ENCODE measurements at places on chromosomes 4 and X.
A peak's percentile ranks its signal among the peaks of the same experiment; 100 is the strongest.

DNA sequence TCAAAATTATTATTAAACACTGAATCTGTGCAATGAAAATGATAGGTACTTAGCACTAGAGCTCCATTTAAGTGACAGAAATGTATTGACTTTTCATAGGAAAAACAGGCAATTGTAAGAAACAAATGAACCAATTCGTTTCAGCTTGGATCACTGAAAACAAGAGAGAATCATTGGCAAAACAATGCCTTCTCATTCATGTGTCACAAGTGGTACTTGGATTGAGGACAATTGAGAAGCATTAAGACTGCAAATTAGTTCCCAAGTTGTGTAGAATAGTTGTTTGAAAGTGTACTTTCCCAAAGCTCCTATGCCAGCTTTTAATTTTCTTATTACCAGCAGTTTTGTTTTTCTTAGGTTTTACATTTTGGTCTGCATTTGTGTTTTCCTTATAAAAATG is 20.6 kb downstream of the CNKSR2 start:
- DNase-seq: no peak

- DNase-seq: no peak
Measured at GRCh38 chr4:42655269-42655637, 1.7 kb downstream of the ATP8A1 start.

DNA sequence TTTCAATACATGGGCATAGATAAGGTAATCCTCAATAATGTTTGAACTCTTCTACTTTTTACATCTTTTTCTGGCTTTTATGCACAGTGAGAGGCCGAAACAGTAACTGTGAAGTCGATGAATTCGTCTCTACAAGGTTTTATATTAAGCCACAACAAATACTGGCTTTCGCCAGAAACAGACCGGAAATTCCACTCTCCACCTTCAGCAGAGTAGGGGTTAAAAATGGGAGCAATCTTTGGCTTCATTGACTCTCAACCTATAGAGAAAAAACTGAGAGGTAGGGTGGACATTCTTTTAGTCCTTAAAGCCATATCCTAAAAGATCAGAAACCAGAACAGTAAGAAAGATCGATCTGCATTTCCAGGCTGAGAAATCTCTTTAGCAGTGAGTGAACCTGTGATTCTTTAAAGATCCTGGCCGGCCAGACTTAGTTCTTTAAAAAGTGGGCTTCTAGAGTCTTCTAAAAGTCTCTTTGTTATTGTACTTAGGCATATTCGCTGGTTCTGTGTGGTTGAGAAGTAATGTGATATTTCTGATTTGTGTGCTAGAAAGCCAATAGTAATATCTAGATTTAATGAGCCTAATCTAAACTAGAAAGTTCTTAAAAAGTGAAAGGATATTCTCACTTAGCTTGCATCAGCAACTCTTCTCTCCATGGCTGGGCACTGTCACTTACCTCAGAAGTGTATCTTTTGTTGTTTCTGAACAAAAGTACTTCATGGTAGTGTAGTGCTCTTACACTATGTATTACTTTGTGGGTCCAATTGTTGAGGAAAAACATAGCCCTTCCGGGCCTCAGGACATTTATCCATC is 2.0 kb downstream of the HSPA4L start:
- no peak for DNase-seq

- DNase-seq: no peak
Measured at GRCh38 chr4:6049985-6050384, 31.8 kb upstream of the C4orf50 start.

- DNase-seq: no peak
Measured at GRCh38 chrX:121479406-121479805, 432.0 kb downstream of the GLUD2 start.

- DNase-seq: no peak
Measured at GRCh38 chr4:158758142-158758541, 10.7 kb upstream of the FNIP2 start.

GRCh38 chr4:86556791-86557415 is 37.2 kb upstream of the PTPN13 start:
- no peak for DNase-seq

GRCh38 chr4:169335331-169335730 is 64.6 kb upstream of the SH3RF1 start:
- DNase-seq: no peak

- no peak for DNase-seq
Measured at GRCh38 chr4:23943478-23943877, 53.6 kb upstream of the PPARGC1A start.

- DNase-seq: no peak
Measured at GRCh38 chrX:124217304-124218251, 114.9 kb upstream of the TEX13D start.

DNA sequence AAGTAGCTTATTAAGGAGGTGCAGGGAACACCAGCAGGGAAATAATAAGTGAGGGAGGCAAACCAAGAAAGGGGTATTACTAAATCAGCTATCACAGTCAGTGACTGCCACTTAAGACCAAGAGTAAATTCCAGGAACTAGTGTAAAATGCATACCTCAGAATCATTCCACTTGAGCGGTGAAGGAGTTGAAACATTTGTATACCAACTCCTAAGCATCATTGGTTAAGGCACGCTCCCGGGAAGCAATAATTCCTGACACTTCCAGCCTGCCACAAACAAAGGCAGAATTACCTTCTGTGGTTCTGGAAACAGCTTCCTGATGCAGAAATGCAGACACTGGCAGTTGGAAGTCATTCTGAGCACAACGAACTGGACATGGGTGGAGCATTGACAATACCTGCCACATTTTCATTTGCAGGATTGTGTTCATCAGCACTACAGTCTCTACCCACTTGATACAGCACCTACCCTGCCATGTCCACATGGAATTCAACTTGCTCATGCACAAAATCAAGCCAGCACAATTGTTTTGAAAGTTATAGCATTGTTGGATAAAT is 82.1 kb downstream of the PPP1R2C start:
- DNase-seq: no peak

GRCh38 chr4:21765810-21766407 is 182.7 kb downstream of the KCNIP4 start:
- peak; percentile 33 for DNase-seq

All from left hindlimb (tissue), 1 donor.